ENCODE measurements at places on chromosomes 2 and 18.

- no peak for DNase-seq
Measured at GRCh38 chr2:134249755-134250154, 4.1 kb upstream of the MGAT5 start.

- DNase-seq: no peak
Measured at GRCh38 chr2:24010477-24011249, 778 bp downstream of the MFSD2B start.

DNA sequence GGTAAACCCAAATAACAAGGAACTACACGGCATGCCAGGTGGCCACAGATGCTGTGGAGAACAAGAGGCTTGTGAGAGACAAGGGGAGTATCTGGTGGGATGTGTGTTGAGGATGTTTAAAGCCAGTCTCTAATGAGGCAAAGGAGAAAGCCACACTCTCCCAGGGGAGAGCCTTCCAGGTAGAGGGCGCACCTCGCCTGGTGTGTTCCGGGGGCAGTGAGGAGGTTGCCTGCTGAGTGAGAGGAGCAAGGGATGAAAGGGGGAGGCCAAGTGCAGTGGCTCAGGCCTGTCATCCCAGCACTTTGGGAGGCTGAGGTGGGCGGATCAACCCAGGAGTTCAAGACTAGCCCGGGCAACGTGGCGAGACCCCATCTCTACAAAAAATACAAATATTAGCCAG lies 16.2 kb downstream of the SAG start:
- DNase-seq: no peak

DNA sequence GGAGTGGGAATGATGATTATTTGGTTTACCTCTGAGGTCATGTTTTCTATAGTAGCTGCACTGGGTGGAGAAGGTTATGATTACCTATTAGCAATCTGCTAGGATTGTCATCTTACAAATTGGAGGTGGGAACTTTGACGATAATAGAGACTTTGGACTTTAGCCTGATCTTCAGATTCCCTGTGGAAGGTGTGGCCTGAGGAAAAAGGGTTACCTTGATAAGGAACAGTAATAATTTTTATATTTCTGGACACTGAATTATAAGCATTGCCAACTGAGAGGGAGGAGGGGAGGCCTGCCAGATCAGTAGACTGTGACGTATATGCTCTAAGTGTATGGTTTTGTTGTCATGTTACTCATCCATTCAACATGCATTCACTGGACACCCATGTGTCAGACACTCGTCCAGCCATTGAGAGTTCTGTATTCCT lies 183.4 kb upstream of the FOSL2 start:
- no peak for DNase-seq

- no peak for DNase-seq
Measured at GRCh38 chr2:117342415-117342814, 472.1 kb upstream of the DDX18 start.

DNA sequence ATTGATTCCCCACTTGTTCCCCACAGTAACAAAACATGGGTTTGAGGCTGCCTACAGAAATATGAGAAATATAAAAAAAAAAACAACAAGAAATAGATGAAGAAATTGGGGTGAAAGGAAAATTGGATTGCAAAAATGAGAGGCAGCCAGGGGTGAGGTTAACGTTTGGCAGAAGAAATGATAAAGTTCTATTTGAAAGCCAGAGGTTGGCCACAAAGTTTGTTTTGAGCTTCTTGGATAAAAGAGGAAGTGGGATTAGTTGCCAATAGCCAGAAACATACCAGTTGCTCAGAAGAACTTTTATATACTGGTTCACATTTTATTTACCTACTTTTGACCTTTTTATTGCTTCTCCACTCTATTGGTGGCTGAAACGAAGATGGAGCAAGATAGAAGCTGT lies 67.5 kb downstream of the FASTKD2 start:
- DNase-seq: no peak

- DNase-seq: no peak
Measured at GRCh38 chr2:79591281-79591680, 78.4 kb downstream of the CTNNA2 start.

DNA sequence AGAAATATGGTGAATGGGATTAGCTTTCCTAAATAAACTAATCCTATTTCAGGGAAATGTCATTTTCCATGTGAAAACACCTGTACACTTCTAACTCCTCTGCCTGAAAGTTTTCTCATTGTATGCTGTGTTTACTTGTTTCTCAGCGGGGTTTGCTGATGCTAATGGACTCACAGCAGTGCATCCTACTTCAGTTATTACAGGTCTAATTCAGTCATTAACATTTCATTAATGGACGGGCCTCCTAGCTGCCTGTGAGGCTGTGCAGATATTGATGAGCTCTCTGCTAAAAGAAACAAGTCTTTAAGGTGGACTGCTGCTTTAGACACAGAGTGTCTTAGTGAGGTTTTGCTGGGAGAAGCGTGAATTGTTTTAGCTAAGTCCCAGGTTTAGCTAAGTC lies 1342.0 kb upstream of the ZEB2 start:
- no peak for DNase-seq

DNA sequence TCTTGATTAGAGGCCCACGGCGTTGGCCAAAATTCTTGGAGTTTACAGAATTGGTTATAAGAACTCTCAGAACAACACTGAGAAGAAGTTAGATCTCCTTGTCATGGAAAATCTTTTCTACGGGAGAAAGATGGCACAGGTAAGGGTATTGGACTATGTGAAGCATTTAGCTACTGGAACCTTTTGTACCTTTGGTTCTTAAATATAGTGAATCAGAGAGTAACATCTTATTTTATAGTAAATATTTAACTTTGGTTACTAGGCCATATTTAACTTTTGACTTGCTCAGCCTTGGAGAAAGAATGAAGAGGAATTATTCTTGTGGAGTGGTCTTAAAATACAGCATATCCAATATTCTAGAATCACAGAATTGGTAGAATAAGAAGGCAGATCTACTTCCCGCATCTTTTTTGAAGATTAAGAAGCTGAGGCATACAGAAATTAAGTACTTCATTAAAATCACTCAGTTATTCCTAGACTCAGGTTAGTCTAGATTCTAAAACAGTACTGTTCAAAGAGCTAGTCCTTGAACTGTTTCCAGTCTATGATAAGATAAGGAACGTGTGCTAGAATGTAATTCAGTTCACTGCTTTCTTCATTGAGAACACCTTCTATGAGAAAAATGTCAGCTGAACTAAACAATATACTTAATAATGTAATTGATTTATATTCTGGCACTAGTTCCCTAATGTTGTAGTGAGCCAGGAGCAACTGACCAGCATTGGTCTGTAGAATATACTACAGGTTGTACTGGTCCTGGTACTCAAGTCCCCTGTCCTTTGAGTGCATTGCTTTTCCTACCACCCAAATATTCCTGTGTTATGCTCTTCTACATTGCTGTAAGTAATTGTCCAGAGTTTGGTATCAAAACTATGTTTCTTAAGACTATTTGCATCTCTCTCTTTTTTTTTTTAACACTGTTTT lies 53.7 kb upstream of the PTH2R start:
- no peak for DNase-seq

DNA sequence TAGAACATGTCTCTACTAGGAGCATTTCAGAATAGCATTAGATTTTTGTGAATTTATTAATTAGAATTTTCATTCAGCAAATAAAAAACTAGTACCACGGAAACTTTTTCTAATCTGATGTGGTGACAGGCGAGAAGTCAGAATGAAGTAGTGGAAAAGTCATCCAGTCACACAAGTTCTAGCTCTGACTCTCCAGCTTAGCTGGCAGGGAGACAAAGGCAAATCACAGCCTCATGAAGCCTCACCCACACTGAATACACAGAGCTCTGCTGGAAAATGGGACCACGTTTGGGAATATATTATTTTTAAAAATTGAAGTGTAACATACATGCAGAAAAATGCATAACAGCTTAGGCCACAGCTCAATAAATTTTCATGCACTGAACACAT lies 86.1 kb downstream of the L3MBTL4 start:
- no peak for DNase-seq

DNA sequence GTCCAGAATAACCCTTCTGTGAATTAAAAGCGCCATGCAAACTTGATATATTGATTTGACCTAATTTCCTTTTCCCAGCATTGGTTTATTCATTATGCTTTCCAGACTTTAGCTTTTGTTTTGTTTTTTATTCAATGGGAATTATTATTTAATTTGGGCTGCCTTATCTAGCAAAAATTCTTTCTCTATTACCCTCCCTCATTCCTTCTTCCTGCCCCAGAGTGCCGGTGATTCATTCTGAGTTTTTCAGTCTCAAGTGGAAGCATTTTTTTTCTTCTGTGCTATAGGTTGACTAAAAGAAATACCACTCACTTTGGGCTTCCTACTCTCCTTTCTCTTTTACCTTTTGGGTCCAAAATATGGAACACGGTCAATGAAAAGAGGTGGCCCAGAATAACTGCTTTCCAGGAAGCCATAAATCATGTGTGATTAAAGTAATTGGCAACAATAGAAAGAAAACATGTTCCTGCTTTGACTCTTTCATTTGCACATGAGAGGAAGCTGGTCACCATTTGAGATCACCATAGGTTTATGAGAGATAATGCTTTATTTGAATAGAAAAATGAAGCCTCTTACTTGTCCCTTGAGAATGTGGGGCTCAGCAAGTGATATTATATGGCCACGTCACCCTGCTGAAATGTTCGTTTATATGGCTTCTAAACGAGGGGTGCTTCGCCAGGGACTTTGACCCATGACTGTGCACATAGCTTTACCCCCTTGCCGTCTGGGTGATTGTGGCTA lies 422.8 kb upstream of the ZEB2 start:
- no peak for DNase-seq

GRCh38 chr2:11738589-11739436 lies 7.6 kb upstream of the LPIN1 start:
- no peak for DNase-seq

DNA sequence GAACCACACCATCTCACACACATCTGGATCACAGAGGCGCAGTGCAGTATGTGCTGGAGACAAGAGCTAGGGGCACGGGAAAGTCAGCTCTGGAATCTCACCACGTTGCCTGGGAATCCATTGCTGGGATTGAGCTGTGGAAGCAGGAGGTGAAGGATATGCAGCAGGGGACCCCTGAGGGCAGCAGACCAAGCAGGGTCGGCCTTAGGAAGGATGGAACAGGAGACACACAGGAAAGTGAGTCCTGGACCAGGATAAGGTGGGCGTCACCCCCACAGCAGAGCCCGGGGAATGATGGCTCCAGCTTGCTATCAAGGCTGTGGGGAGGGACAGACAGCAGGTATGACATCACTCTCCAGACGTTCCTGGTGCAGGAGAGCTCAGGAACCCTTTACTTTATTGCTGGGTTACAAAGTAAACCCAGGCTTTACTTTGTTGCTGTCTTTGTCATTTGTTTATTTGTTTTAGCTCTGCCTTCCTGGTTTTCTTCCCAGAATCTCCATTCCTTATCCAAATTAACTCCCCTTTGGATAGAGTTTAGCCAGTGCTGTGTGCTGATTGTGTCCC lies 329.8 kb upstream of the MYT1L start:
- DNase-seq: no peak

DNA sequence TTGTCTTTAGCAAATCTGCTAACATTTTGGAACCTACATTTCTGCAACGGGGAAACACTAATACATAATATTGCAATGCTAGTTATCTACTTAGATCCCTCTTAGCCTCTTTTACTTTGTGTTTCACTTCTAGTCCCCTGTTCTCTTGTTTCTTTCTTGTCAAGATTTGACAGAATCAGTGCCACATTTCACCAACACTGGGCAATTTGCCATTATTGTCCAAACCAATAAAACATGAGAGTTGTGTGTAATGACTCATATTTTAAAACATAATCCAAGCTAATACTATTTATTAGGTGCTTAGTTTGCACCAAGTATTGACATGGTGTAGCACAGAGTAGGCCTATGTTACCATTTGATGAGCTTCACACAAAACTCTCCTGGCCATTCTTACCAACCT lies 33.7 kb upstream of the ACVR1C start:
- DNase-seq: no peak

- DNase-seq: no peak
Measured at GRCh38 chr2:192277494-192278109, 82.9 kb upstream of the TMEFF2 start.

- DNase-seq: no peak
Measured at GRCh38 chr2:184302506-184302905, 295.8 kb upstream of the ZNF804A start.

- DNase-seq: no peak
Measured at GRCh38 chr2:123530004-123530403, 495.1 kb upstream of the CNTNAP5 start.

GRCh38 chr2:172829229-172829628 lies 93.6 kb downstream of the RAPGEF4 start:
- no peak for DNase-seq

- DNase-seq: no peak
Measured at GRCh38 chr2:35530615-35531135, 824.9 kb upstream of the CRIM1 start.

GRCh38 chr2:212957624-212958023 lies 193.8 kb downstream of the IKZF2 start:
- no peak for DNase-seq

GRCh38 chr2:159788253-159788652 lies 9.8 kb downstream of the CD302 start:
- DNase-seq: no peak

- no peak for DNase-seq
Measured at GRCh38 chr2:73339201-73339600, 45.9 kb upstream of the EGR4 start.

GRCh38 chr2:215060861-215061536 lies 77.4 kb downstream of the ABCA12 start:
- DNase-seq: no peak

DNA sequence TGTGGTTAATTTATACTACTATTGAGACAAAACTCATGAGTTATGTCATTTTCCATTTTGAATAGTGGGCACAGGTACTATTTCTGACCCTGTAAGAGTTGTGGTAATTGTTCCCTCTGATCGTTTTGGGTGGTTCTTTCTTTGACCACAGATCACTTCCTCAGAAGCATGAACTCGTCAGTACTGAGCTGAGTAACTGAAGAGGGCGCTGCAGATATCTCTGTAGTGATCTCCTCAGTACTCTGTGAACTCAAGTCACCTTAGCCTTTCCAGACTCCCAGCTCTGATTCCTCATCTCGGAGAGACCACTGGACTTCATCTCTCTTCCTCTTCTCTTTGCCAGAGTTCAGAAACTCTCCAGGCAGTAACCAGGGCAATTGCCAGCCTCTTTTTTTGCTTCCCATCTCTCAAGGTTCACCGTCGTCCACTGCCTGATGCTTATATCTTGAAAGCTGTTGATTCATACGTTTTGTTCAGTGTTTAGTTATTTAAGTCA lies 9.4 kb upstream of the IL1RL1 start:
- peak; percentile 41 for DNase-seq

All from activated T-cell treated with anti-CD3 and anti-CD28 coated beads for 48 hours (primary cell).